ENCODE measurements at places on chromosomes 12 and 14.

DNA sequence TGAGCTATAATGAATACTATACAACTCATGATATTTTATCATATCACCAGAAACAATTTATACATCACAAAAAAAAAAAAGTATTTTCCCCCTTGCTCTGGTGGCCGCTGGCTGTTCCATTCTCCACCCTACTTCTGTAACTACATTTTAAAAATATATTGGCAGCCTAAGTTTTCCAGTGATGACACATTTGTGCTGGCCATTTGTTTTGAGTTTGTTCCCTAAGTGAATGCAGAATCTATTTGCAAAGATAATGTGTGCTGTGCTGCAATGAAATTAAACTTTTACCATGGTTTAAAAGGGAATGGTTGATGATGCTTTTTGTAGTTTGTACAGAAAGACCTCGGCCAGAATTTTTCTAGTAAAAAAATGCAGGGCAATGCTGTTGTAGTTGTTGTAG is 1092.8 kb downstream of the TMTC2 start:
- DNase-seq, result no peak

DNA sequence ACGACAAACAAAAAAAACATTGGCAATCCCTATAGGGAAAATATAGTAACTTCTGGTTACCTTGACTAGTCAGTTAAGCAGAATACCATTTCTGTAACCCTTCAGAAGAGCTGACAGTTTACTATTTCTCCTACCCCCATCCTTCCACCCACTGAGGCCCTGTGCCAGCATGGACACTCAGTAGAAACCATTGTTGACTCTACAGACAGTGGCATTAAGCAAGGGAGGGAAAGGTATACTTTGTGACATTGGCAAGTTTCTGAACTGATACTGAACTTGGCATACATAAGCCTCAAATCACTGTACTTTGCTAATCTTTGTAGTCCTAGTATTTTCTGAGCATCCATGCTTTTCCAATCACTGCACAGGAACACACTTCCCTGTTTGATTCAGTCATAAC is 33.4 kb upstream of the VSX2 start:
- no peak for DNase-seq

DNA sequence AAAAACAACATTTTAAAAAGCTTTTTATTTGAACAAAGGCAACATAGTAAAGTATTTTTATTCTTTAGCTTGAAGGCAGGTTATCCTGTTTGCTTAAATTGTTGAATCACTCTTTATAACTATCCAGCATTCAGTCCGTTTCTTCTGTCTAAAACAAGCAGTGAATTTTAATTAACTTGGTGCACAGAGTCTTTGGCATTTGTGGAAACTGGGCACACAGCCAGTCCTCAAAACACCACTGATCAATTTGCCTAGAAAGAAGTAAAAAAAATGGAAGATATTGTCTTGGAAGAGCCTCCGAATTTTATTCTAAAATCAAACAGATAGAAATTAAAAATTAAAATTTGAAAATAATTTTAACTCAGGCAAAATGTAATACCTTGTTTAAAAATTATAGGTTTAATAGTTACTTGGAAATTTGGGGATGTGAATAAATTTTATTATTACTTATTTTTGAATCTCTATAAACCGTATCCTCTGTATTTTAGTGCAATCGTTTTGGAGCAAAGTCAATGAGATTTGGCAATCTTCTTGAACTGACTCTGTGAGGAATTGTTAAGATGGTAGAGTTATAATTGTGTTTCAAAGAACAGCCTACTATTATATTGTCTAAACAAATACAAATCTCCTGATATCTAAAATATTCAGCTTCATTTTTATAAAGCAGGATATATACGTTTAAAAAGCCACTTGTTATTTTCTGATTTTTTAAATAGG is 927.0 kb downstream of the SLC16A7 start:
- DNase-seq, result peak; percentile 4

- no peak for DNase-seq
Observed at GRCh38 chr12:131561051-131561450, 149.8 kb upstream of the SFSWAP start.

GRCh38 chr14:50726372-50727107 is 58.4 kb upstream of the SAV1 start:
- no peak for DNase-seq

DNA sequence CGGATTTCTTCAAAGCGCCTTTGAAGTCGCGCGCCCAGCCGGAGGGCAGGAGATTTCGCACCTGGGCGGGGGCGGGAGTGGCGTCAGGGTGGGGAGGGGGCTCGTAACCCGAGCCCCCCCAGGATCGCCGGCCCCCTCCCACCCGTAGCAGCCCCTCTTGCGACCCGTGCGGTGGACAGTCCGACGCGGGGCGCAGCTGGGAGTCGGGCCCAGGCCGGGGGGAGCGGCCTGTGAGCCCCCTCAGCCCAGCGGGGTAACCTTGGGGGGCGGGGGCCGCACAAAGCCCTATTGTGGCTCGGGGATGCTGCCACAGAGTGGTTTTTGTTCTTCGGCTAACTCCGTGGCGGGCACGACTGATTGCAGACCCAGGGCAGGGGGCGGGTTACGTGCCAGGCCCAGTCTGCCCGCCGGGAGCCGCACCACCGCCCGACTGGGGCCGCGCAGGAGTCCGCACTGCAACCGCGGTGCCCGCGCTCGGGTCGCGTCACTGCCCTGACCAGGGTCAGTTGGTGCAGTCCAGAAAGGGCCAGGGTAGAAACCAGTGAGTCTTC is 4.2 kb upstream of the AAAS start:
- no peak for DNase-seq

- DNase-seq, result no peak
Observed at GRCh38 chr12:56304872-56305590, 4.9 kb upstream of the CS start.

- no peak for DNase-seq
Observed at GRCh38 chr14:64717870-64718269, 13.6 kb downstream of the PLEKHG3 start.

GRCh38 chr12:122064025-122064777 is 14.4 kb upstream of the MLXIP start:
- peak; percentile 66 for DNase-seq

Data from NCI-H2081 (cell line).